Ureter (tissue), 1 donor: ENCODE measurements at places on chromosomes 4 and X. TPM values are rescaled to one million over a fixed set of nuclear protein-coding genes. Genes with fewer than 3 reads are reported as not detected.

PAGE3 gene
- not detected for total RNA-seq

MAGEA2 gene
- total RNA-seq: not detected

IL2 gene
- 0.99 TPM for total RNA-seq

COX7B2 gene
- total RNA-seq: not detected

SPANXB1 gene
- not detected for total RNA-seq

UCP1 gene
- total RNA-seq: not detected

TSPAN7 gene
- 47.0 TPM for total RNA-seq

AKAP14 gene
- not detected for total RNA-seq

RGS12 gene
- total RNA-seq: 50.8 TPM

PDZD11 gene
- total RNA-seq: 40.4 TPM

SNCA gene
- 5.3 TPM for total RNA-seq

SPANXN4 gene
- not detected for total RNA-seq

RWDD4 gene
- 17.3 TPM for total RNA-seq

RAB39B gene
- total RNA-seq: 0.86 TPM

CASP3 gene
- 17.4 TPM for total RNA-seq

DUSP21 gene
- not detected for total RNA-seq

TXLNG gene
- total RNA-seq: 16.8 TPM

BST1 gene
- 18.6 TPM for total RNA-seq

BEX3 gene
- total RNA-seq: 111 TPM

CLDN22 gene
- total RNA-seq: not detected

NPY2R gene
- total RNA-seq: not detected

GLUD2 gene
- total RNA-seq: 2.5 TPM

GLOD5 gene
- not detected for total RNA-seq

LYAR gene
- total RNA-seq: 14.6 TPM

KCNIP4 gene
- 1.7 TPM for total RNA-seq

SAGE1 gene
- total RNA-seq: not detected

FAM53A gene
- 2.5 TPM for total RNA-seq

SYNPO2 gene
- total RNA-seq: 381 TPM

VEGFD gene
- total RNA-seq: 4.1 TPM

MAGED2 gene
- 162 TPM for total RNA-seq

ARX gene
- not detected for total RNA-seq

GPR173 gene
- 7.6 TPM for total RNA-seq

NAP1L2 gene
- 8.9 TPM for total RNA-seq

IL13RA1 gene
- total RNA-seq: 56.0 TPM

SLC16A2 gene
- total RNA-seq: 6.8 TPM

ADH1B gene
- 142 TPM for total RNA-seq

MAGEH1 gene
- total RNA-seq: 19.1 TPM

CD38 gene
- total RNA-seq: 2.6 TPM

GABRG1 gene
- not detected for total RNA-seq

ESX1 gene
- total RNA-seq: not detected
